Muscle of back (tissue), 13 donors: ENCODE measurements at places on chromosomes 2 and 18.

DNA sequence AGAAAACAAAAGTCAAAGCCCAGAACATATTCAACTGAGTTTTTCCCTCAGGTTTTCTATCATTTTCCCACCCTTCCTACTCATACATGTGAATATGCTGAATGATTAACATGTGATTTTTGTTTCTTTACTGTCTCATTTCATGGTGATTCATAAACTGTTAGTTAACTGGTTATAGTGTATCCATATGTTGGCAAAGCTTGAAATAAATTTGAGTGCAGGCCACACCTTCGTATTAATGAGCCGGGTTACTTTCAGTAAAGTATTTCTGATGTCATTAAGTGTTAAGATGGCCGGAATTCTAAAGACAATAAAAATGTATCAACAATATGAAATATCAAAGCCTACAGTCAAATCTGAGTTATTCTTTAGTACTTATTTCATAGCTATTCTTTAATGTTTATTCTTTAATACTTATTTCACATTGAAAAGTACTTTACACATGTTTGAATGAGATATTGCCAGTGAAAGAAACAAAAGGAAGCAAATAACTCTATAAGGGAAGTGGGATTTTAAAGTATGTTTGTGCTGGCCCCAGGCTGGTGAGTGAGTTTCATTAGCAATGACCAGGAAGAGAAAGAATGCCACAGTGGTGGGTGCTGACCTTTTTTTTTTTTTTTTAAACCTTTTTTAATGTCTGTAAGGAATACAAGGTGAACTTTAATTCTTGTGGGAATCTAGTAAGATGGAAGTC, 178.6 kb downstream of the NEDD4L start:
- DNase-seq: no peak

DNA sequence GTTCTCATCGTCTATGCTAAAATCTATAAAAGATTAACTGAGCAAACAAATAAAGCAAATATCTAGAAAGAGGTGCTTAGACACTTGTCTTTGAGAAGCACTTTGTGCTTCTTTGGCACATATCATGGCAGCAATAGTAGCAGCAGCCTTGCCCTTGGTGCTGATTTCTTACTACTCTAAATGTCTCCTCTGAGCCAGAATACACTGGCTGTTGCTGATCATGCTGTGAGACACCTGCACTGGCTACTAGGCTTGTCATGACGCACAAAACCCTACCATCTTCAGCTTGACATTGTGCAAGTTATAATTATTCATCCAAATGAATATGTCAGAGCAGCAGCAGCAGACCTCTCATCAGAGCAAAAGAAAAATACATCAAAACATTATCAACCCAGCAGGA, 46.7 kb downstream of the FANCL start:
- no peak for DNase-seq

DNA sequence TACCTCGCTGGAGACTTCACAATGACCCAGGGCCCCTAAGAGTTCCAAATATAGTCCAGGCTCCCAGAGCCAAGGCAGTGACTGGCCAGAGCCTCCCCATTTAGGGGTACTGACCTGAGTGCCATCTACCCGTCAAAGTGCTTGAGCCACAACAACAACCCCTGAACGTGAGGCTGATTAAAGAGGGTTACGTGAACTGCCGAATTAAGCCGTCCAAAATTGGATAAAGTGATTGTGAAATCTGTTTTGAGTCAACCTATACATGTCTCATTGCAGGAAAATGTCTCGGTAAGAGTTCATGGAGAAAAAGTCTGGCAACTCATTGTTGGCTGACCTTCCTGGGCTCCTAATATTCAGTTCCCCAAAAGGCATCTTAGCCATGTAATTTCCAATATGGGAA, 116.3 kb downstream of the TTC32 start:
- DNase-seq: no peak

DNA sequence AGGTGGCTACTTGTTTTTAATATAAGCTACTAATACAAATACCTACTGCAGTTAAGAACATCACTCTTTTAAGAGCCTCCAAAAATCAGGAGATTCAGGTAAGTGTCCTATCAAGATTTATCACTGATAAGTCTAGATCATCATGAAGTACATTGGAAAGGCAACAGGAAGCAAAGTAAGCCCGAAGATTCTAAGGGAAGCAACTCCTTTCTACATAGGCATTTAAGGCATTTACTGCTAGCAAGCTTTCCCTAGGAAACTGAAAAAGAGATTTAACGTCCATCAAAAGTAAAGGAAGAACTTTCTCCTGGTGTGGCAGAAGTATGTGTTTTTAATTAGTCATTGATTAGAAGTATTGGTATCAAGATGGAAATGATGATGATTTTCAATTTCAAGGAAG, 3.7 kb downstream of the STK17B start:
- no peak for DNase-seq

- no peak for DNase-seq
Measured at GRCh38 chr2:74201196-74201595, 2.8 kb downstream of the MTHFD2 start.

DNA sequence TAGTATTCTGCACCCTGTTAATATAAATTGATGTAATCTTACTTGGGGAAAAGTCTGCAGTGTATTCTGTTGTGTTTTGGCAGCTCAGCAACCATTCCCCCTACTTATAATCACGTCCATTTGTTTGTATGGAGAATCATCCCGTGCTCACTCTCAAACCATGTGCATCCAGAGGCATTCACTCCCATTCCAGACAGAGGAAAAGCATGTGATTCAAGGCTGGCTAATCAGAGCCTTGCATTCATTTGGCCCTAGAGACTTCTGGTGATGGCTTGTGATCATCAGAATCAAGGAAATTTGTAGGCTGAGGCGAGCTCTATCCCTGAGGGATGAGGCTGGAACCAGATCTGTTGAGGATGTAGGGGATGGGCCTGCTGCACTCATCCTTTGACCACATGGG, 5.1 kb upstream of the WIPF1 start:
- no peak for DNase-seq

GRCh38 chr2:86305195-86305914, 32.1 kb downstream of the REEP1 start:
- DNase-seq: no peak

DNA sequence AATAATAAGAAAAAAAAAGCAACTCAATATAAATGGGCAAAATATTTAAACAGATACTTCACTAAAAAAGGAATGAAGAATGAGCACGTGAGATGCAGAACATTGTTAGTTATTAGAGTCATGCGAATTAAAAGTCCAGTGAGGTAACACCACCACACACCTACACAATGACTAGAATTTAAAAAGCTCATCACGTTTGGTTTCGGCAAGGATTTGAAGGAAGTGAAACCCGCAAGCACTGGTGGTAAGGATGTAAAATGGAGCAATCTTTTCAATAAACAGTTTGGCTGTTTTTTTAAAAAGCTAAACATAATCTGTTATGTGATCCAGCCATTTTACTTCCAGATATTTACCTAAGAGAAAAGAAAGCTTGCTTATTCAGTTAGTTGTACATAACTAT, 1181.6 kb upstream of the CELF4 start:
- DNase-seq: no peak

GRCh38 chr2:52897511-52898044, 870.0 kb upstream of the CHAC2 start:
- DNase-seq: no peak

GRCh38 chr2:239253264-239253663, 147.6 kb downstream of the HDAC4 start:
- no peak for DNase-seq

DNA sequence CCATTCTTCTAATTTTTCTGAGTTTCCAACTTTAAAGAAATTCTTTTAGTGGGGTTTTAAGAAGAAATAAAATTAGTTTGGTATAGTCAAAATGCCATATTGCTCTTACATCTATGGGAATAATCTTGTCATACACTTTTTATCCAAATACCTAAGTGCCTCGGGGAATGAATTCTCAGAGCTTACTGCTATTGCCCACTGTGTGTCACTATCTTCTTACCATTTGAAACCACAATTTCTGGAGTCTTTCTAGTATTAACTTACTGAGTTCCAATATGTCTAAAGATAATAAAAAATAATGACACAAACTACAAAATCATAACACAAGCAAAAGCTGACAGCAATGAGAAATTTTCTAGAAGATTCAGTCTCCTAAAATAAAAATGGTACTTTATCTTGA, 23.7 kb upstream of the DNAH6 start:
- DNase-seq: no peak

GRCh38 chr2:239097428-239097696, 249.5 kb downstream of the TWIST2 start:
- no peak for DNase-seq

DNA sequence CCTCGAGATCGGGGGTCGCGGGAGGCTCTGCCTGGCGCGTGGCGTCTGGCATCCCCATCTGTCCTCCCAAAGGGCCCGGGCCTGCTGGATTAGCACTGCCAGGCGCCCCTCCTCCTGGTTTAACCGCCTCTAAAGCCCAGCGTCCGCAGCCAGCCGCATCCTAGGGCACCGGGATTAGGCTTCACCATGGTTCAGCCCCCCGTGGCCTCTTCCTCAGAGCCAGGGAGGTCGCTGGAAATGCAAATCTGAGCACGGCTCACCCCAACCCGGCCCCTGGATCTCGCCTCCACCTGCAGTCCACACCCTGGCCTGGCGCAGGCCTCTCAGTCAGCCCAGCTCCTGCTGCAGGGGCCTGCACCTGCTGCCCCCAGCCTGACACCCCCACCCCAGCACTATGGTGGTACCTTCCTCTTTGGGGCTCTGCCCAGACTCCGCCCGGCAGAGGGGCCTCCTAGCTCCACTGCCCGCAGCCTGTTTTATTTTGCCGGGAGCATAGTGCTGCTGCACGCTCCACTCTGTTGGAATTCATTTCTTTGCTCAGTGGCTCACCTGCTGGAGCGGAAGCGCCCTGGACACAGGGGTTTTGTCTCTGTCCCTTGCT, 13.2 kb downstream of the PRELID3A start:
- DNase-seq: peak; percentile 38

DNA sequence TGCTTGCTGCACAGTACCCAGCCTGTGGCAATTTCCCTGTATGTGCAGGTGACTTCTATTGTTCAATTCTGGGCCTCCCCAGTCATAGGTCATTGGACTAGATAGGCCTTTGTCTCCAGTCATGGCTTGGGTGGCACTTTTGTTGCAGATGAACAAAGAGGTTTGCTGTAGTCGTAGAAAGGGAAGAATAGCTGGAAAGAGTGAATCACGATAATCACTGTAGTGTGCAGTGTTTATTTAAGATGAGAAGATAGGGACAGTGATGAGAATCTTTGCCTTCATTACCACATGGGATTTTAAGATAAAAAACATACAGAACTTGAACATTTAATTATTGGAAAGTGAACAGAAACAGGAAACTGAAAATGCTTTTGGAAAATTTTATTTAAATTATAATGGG, 156.1 kb upstream of the CYRIA start:
- no peak for DNase-seq

- DNase-seq: peak; percentile 25
Measured at GRCh38 chr2:64525317-64525613, 1.1 kb downstream of the AFTPH start.

- DNase-seq: no peak
Measured at GRCh38 chr2:30398084-30398873, 48.8 kb upstream of the LCLAT1 start.

- DNase-seq: no peak
Measured at GRCh38 chr2:232038881-232039485, 77.5 kb downstream of the DIS3L2 start.

GRCh38 chr2:174510583-174511189, 23.9 kb upstream of the GPR155 start:
- no peak for DNase-seq

GRCh38 chr18:37184209-37184868, 355.4 kb downstream of the KIAA1328 start:
- DNase-seq: no peak

- DNase-seq: no peak
Measured at GRCh38 chr18:46761059-46761769, 4.4 kb upstream of the ST8SIA5 start.

- no peak for DNase-seq
Measured at GRCh38 chr2:43262951-43263350, 36.5 kb upstream of the ZFP36L2 start.

GRCh38 chr2:101745711-101746694, 48.5 kb downstream of the MAP4K4 start:
- DNase-seq: no peak

DNA sequence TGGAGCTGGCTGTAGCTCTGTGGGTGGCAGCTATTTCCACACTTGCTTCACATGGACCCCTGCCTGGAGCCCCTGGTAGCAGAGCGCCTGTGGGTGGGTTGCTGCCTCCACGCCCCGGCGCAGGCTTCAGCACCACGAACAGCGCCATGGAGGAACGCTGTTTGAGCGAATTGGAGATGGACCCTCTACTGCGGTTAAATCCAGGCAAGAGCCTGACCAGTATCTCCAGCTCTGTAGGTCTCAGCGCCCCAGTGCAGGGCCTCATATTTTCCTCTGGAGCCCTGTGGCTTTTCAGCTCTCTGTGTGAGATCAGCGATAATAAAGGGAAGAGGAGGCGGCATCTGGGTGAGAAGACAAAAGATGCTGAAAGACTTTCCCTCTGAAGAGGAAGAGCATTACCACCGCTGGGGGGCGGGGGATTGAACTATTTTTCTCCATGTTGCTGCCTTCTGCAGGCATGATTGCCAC, 12.0 kb downstream of the ONECUT2 start:
- DNase-seq: no peak

GRCh38 chr2:190942697-190943096, 62.1 kb downstream of the GLS start:
- DNase-seq: no peak

GRCh38 chr2:177245010-177245422, 19.5 kb downstream of the NFE2L2 start:
- no peak for DNase-seq

DNA sequence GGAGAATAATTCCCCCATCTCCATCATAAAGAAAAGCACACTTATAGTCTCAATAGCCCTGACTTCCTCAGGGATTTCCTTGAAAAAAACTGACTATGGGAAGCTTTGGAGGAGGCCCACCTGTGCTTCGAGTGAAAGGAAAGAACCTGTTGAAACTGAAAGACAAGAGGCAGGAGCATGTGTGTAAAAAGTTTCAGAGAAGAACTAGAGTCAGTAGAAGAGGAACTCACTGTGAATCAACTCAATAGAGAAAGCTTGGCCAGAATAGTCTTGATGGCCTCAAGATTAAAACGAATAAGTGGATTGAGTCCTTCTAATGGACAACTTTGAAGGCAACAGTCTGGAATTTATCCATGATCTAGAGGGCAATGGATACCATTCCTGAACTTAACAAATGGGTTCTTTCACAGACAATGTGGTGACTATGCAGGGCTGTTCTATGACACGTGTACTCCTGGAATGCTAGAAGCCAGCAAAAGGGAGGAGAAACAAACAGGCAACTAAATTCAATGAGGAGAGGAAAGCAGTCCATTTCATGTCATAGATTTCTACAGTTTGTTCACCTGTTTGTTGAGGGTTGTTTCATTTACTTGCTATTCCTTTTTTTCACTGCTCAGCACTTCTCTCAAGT, 442.3 kb downstream of the GRB14 start:
- DNase-seq: no peak

DNA sequence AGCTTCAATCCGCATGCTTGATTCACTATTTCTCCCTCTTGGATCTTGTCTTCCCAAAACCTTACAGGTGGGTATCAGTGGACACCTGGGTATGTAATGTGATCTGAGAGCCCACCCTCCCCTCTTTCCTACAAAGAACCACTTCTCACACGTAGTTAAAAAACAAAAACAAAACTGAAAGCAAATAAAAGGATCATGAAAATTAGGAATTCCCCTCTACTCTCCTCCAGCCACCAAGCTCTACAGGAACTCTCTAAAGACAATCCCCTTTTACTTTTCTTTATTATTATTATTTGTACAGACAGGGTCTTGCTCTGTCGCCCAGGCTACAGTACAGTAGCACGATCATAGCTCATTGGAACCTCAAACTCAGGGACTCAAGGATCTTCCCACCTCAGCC, 40.8 kb upstream of the MYO1B start:
- no peak for DNase-seq
